Sigmoid colon (tissue), 7 donors: ENCODE measurements at places on chromosomes 7 and 10. TPM values are rescaled to one million over a fixed set of nuclear protein-coding genes. Genes with fewer than 3 reads are reported as not detected.

- DNase-seq, result no peak
These were observed 56.0 kb upstream of the GLI3 start for GRCh38 chr7:42292991-42293521.

Gene LBX1
- not detected for polyA plus RNA-seq

DNA sequence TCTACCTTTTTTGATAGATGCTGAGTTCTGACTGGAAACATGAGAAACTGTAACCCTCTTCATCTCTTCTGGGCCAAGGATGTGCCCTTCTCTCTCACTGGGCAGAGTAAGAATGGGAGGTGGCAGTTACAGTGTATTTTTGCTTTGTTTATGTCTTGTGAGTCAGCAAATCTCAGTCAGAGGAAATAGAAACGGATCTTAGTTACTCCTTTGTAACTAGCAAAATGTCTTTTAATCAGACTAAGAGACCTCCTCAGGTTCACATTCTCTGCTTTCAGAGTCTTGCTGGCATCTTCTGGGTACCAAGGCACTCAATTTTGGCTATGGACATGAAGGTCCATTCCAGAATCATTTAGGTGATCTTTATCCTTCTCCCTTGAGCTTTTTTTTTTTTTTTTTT is 70.9 kb downstream of the HHEX start:
- DNase-seq, result no peak

- DNase-seq, result no peak
These were observed 138.6 kb downstream of the GALNT17 start for GRCh38 chr7:71270558-71270957.

DNA sequence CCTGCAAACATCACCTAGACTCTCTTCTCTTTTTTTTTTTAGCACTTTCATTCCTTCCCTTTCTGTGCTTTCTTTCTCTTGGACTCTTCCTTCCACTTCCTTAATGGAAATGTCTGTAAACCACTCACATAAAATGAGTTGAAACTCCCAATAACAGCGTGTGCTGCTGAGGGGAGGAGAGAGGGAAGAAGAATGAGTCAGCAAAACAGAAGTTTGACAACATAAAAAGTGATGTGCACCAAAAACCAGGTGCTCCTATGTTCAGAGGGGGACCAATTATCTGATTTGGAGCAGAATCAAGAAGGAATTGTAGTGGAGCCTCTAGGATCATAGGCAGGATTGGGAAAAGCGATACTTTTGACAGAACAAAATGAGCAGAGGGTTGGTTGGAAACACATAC is 712.1 kb upstream of the IGFBP3 start:
- DNase-seq, result no peak

- DNase-seq, result no peak
These were observed 972.6 kb downstream of the KCNMA1 start for GRCh38 chr10:76665029-76665428.

DNA sequence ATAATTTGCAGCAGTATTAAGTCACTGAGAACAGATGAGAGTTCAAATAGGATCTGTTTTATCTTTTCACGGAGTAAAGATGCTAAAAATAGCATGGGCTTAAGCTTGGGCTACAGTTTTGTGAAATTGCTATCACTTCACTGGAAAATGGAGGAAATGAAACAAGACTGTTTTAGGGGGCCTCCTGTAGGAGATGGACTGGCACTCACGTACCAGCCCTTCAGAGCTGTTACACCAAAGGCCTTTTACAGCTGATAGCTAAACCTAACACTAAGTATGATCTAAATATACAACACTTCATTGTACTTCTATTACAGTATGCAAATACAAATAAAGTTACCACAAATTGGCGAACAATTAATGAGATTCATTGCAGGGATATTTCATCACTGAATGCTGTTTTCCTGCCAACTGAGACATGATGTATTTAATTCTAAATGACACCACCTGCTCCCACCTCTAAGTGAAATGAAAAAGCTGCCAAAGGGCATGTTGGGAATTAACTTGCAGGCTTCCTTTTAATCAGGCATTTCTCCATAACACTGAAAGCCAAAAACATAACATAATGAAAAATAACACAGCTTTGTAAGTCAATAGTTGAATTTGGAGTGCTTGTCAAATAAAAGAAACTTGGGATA is 304.5 kb upstream of the LRRN3 start:
- DNase-seq, result no peak

- DNase-seq, result no peak
These were observed 171.6 kb upstream of the MKI67 start for GRCh38 chr10:128297709-128298378.

GRCh38 chr10:79097021-79097872 is 28.5 kb downstream of the ZMIZ1 start:
- DNase-seq, result no peak
